ENCODE measurements at places on chromosomes 7 and 10.

GRCh38 chr10:86033581-86033980, 333.0 kb downstream of the GRID1 start:
- DNase-seq: no peak

GRCh38 chr7:66602159-66602558, 26.5 kb upstream of the KCTD7 start:
- no peak for DNase-seq

GRCh38 chr7:96315125-96315512, 6.8 kb downstream of the SLC25A13 start:
- DNase-seq: peak; percentile 40

GRCh38 chr10:132687893-132688579, 97.9 kb downstream of the NKX6-2 start:
- DNase-seq: no peak

DNA sequence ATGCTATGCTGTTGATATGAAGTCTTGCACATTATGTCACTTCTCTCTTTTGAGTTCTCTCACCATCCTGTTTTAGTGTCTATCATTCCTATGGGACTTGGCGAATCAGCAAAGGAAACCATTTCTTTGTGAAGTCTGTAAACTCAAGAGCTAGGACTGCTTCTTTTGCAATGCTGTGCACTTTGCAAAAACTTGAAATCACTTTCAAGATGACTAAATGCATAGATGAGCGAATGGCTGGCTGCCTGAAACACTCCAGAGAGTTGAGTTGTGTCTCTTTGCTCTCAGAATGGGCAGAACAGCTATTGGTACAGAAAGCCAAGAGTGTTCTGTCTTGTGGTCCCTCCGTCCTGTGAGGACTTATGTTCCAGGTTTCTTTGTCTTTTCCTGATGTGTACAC, 18.3 kb upstream of the ELMO1 start:
- no peak for DNase-seq

- no peak for DNase-seq
These were observed 28.1 kb upstream of the HYAL4 start for GRCh38 chr7:123816916-123817315.

GRCh38 chr10:74846958-74847357, 20.6 kb downstream of the KAT6B start:
- DNase-seq: no peak

GRCh38 chr10:132911786-132912097, 30.6 kb downstream of the CFAP46 start:
- DNase-seq: no peak

- DNase-seq: no peak
These were observed 39.8 kb upstream of the DNAJC1 start for GRCh38 chr10:22043327-22043633.

GRCh38 chr10:113069595-113069994, 119.5 kb downstream of the TCF7L2 start:
- DNase-seq: no peak

GRCh38 chr7:155252444-155252887, 45.2 kb upstream of the INSIG1 start:
- no peak for DNase-seq

- peak; percentile 66 for DNase-seq
These were observed 11.4 kb downstream of the MTURN start for GRCh38 chr7:30146127-30146612.

DNA sequence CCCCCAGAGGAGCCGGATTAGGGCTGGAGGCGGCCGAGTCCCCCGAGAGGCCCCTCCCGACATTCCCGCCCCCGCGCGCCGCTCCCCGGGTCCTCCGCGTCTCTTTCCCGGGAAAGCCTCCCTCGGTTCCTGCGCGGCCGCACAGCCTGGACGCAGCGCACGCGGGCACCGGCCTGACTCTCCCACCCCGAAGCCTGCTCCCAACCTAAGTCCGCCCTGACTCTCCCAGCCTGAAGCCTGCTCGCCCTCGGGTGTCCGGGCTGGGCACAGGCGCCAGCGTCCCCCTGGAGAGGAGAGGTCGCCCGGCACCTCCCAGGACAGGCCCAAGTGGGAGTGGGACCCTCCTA, 441 bp upstream of the VENTX start:
- DNase-seq: no peak

DNA sequence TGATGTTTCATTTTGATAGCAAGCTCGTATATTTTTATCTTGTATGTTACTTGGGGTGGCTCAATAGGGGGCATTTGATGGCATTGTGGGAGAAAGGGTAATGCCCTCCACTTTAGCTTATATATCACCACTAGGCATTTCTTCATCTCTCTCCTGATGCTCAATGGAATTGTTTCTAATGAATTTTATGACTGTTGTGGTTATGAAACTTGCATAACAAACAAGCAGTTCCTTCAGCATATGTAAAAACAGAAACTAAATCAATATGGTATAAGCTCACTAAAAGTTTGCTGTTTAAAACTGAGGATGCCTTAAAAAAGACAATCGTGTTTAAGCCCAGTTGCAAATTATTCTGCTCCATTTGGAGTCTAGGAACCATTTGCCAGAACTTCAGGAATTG, 75.5 kb downstream of the CDK14 start:
- DNase-seq: no peak

- DNase-seq: no peak
These were observed 153.5 kb upstream of the MTPN start for GRCh38 chr7:136130511-136131303.

GRCh38 chr7:19117091-19117869, at the start of gene TWIST1:
Gene TWIST1, minus strand, starts transcription at chr7:19117636. Its CDS starts 315 bp downstream, at chr7:19117321.
- DNase-seq: peak; percentile 65

DNA sequence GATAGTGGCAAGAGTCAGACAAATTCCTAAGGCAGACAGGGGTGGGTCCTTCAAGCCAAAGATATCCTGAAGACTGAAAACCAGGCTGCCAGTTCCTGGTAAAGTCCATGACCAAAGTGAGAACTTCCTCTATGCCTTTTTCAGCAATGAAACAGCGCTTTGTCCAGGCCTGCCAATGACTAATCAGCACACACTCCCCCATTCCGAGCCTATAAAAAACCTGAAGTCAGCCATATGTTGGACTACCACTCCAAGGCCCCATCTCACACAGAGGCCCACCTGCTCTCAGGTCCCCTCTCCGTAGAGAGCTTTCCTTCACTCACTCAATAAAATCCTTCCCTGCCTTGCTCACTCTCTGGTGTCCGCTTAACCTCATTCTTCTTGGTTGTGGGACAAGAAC, 402.2 kb downstream of the ANKRD7 start:
- DNase-seq: peak; percentile 47

- peak; percentile 97 for DNase-seq
These were observed 52.0 kb downstream of the THNSL1 start for GRCh38 chr10:25068152-25069058.

- DNase-seq: no peak
These were observed 373.2 kb downstream of the PLXNA4 start for GRCh38 chr7:132203021-132203420.

GRCh38 chr10:62754963-62755362, 49.6 kb upstream of the ADO start:
- DNase-seq: no peak

DNA sequence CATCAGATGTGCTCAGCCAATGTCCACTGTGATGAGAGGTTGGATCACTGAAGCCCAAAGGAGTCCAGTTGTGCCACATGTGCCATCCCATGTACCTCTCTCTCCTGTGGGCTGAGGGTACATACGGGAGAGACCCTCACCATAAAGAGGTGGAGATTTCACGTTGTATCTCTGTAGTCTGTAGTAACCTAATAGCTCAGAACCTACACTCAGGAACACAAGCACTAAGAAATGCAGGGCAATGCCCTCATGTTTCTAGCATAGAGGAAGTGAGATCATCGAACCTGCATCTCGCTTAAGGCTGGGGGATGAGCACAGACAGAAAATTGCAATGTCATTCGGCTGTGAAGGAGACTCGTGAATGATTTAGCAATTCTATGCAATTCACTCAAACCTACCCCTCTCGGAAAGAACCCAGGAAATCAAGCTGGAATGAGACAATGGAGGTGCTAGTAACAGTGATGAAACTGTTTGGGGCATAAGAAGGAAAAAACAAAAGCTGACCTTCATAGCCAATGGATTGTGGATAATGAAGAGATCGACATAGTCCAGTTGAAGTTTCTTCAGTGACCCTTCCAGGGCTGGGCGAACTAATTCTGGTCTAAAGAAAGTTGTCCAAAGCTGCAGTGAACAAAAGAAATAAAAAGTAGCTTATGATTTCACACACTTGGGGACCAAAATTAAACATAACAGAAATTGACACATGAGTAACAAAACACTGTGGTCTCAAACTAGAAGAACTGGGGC, 80.3 kb upstream of the UCN3 start:
- peak; percentile 26 for DNase-seq

DNA sequence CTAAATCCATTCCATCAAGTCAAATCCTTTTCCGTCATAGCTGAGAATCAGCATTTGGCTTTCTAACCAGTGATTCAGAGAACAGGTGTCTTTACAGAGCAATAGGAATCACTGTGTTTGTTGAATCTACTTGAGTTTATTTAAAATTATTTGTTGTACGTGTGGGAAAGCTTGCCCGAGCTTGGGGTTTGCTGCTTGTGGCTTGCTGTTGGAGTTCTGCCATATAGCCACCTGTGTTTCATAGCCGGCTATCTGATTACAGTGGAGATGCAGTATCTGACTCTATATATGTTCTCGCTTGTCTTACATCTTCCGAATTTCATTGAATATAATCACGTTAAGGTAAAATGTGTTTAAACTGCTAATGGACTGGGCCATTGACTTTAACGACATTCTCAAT, 274.3 kb upstream of the MKI67 start:
- DNase-seq: no peak

- no peak for DNase-seq
These were observed 34.0 kb upstream of the SLC35B4 start for GRCh38 chr7:134350709-134351108.

GRCh38 chr10:124132876-124133275, 39.5 kb upstream of the CHST15 start:
- DNase-seq: no peak

DNA sequence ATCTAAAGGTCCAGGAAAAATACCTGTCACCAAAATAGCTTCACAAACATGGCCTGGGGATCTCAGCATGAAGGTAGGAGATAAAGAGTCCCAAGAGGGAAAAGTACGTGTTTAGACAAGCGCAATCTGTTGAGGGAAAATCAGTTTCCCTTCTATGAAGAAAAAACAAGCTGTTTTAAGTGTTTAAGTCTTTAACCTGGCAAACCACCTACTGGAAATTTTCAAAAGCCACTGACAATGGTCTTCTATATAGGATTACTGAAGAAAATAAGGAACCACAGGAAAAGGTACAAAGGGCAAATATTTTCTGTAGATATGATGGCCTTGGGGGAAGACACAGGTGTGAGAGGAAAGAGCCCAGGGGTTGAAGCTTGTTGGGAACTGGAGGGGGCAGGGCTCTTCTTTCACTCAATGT, 21.2 kb downstream of the ALDH18A1 start:
- no peak for DNase-seq

GRCh38 chr10:62422068-62422590, 48.0 kb downstream of the ZNF365 start:
- DNase-seq: no peak

DNA sequence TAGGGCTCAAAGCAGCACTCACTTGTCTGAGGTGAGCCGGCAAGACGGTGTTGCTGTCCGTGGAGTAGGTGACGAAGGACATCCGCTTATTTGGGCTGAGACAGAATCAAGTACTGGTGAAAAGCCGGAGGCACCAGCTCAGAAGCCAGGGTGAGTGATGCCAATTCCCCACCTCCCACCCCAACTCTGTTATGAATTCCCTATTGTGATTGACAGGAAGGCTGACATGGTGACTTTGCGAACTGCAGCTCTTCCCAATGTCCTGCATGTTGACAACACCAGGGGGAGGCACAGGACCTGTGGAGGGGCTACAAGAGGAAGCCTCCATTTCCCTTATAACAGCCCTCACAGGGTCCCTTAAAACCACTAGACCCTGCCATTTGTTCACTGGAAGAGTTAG, 52.3 kb upstream of the MSMB start:
- no peak for DNase-seq

- no peak for DNase-seq
These were observed 42.9 kb downstream of the NRAP start for GRCh38 chr10:113620936-113621335.

- peak; percentile 13 for DNase-seq
These were observed 96.3 kb downstream of the ALOX5 start for GRCh38 chr10:45470098-45471012.

DNA sequence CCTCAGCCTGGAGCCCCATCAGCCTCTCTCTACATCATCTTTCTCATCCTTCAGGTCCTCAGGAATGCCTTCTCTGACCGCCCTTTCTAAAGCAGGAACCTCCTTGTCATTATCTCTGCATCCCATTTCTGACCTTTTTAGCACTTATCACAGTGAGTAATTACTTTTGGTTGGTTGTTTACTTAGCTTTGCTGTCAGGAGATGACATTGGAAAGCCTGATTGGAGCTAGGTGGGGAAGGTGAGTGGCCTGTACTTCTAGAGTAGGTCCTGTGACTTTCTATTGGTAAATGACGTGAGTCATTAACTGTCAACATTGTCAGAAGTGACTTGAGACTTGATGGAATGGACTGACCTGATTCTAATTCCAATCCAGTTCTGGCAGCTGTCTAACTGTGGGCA, 9.3 kb upstream of the SLC25A13 start:
- DNase-seq: no peak

- no peak for DNase-seq
These were observed 93.3 kb downstream of the EMX2 start for GRCh38 chr10:117635826-117636225.

DNA sequence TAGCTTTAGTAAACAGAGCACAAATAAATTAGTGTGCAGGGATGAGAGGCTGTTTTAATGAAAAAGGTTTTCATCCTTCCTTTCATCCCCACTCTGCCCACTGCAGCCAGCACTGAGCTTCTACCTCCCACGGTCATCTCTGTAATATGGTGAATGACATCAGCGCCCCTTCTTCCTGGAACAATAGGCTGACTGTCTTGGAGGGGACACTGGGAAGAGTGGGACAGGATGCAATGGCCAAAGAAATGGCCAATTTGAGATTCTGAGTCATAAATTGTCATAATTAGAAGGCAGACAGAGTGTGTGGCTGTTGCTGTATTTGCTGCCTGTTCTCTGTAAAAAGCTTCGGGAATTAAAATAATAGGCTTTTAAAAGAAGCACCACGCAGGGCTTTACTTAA, 126.7 kb upstream of the CALN1 start:
- peak; percentile 82 for DNase-seq

All from SK-MEL-5 (cell line).